ENCODE measurements at places on chromosomes 3 and 15.

DNA sequence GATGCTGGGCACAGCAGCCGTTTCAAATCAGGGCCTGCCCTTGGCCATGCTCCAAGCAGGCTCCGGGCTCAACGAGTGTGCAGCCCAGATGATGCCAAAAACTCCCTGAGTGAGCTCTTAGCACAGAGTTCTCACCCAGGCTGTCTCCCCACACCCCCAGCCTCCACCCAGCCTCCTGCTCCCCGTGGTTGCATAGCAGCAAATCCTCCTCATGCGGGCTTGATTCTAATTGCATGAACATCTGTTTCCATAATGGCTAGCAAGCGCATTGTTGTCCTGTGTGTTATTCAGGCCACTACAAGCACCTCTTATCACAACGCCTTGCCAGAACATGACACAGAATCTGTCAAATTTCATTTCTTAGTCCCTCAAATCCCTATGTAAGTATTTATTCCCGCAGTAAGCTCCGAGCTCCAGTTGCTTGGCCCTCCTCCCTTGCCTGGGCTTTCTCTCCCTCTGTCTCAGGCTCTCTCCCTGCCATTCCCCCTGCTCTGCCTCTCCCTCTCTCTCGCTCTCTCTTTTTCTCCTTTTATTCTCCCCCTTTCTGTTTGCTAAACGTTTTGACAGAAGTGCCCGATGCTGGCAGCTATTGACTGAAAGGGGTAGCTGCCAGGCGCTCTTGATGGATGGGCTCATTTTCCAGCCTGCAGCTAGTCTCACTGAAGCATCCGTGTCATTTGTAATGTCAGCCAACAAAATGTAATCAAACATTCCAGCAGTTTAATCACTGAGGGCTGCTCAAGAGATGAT is 306.5 kb downstream of the IL20RB start:
- no peak for DNase-seq

DNA sequence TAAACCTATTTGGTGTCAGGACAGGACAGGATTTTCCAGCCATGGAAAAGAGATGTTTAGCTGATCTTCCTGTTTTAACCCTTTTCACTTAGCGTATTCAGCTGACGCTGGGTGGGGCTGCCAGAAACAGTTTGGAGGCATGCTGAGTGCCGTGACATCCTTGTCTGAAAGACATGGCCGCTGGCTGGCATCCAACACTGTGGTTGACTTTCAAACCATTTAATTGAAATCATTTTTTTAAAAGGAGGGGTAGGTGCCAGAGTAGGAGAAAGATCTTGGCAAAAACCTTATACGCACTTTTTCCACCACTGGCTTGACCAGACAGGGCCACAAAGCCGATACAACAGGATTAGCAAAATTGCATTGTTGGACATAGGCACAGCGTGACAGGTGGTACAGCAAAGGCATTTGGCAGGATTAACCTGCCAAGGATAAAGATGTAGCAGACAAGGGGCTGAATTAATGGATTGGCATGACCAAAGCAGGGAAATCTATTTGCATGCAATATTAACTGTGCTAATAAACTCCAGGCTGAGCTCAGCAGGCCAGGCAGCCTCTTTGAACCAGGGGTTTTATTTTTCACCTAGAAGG is 131.8 kb upstream of the TOPAZ1 start:
- no peak for DNase-seq

DNA sequence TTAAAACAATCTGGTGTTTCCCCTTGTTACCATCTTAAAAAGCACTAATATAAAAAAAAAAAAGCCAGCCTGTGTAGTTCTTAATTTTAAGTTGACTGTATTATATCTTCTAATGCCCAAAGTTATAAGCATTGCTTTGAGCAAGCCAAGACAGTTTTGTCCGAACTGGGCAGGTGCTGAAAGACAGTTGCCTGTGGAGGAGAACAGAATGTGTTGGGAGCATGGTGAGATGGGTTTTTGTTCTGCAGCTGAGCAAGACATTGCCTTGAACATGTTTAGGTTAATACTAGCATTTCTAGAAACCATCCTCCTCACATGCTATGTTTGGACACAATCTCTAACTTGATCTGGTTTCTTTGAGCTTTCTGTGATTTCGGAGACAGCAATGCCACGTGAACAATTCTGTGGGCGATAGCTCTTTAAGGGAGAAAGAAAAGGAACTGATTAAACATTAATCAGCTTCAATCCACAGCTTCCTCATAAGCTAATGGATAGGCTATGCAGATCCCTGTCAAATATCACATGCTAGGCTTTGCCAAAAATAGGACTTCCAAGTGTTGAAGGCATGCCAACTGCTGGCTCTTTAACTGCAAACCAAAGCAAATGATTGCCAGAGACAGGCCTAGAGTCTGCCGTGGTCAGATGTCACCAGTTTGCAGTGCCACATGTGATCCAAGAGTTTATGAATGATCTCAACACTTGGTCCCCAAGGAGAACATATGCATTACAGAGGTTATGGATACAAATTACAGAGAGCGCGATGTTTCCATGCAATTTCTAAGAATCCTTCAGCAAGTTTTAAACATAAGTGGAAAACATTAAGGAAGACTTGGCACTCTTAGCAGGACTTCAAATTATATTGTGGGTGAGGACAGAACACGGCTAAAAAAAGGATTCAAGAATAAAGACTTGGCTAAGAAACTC is 428.1 kb downstream of the ROBO2 start:
- no peak for DNase-seq

GRCh38 chr3:101466465-101467309 is 46.3 kb downstream of the SENP7 start:
- DNase-seq, result peak; percentile 10

DNA sequence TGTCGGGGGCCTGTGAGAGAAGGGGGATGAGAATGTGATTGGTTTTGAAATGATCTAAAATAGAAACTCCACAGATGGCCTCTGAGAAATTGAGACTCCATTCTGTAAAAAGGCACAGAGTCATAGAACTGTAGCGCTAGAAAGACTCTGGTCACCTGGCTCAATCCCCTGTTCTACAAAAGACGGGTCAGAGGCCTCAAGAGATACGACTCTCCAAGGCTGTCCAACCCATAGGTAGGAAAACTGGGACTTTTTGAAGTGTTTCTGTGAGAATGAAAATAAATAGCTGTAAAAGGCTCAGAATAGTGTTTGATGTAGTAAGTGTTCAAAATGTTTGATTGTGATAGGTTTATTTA is 11.7 kb upstream of the TMC3 start:
- DNase-seq, result no peak

GRCh38 chr3:13896473-13897154 is 16.7 kb upstream of the WNT7A start:
- peak; percentile 51 for DNase-seq

Measured in effector memory CD8-positive, alpha-beta T cell (primary cell).